Progenitor cell of endocrine pancreas (in vitro differentiated cells): ENCODE measurements at places on chromosomes 11 and 22.

GRCh38 chr11:119195680-119196079 is 10.4 kb downstream of the NHERF4 start:
- no peak for DNase-seq

DNA sequence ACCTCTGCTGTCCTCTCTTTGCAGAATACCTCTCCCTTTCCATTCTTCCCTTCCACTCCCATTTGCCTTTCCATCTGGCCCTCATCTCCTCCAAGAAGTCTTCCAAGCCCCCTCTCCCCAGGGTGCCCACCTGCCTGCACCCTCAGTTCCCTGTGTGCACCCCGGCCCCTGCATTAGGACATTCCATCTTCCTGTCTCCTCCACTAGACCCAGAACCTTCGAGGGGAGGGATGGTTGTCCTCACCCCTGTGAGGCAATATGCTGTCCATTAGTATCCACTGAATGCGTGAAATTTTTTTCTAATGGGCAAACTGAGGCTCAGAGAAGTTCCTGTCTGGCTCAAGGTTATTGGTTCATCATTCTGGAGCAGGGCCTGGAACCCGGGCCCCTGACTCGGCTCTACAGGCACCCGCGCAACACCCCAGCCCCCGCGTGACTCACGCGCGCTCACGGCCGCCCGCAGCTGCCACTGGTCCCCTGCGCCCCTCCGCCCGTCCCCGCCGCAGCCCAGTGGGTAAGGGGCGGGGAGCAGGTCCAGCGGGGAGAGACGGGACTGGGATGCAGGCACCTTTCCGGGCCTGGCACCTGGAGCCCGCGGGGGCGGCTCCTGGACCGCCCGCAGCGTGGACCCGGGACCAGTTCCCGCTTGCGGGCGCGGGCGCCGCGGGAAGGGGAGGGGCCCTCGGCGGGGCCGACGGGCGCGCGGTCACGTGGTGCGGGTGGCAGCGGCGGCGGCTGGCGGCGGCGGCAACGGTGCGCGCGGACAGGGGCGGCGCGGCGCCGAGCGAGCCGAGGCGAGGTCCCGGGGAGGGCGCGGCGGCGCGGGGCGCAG is 7.0 kb downstream of the SEPTIN3 start:
- DNase-seq: peak; percentile 42

- no peak for DNase-seq
Observed at GRCh38 chr11:100883830-100884229, 196.7 kb downstream of the ARHGAP42 start.

DNA sequence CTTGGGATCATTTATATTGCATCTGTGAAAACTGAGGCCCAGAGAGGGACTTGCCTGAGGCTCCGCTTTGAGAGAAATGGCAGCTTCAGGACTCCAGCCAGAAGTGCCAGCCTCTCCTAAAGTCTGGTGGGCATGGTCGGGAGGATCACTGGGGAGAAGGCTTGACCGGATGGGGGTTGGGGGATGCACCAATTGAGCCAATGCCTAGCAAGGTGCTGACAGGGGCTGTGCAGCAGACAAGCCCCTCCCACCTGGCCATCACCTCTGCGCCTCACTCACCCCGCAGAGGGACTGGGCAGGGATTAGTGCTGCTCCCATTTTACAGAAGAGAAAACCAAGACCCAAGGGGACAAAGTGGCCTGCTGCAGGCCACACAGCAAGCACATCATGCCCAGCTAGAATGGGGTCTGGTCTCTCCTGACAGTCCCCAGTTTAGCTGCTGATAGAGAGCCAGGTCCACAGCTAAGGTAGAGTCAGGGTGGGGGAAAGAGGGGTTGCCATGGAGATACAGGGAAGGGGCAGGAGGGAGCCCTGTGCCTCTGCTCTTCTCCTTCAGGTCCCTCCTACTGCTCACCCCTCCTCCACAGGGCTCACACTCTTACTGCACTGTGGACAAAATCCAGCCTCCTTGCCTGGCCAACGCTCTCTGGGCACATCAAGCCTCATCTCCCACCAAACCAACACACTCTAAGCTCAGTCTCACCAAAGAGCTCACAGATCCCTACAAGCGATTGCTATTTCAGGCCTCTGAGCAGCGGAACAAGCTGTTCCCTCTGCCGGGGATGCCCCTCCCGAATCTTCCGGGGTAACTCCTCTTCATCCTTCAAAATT is 29.5 kb downstream of the TEF start:
- DNase-seq: no peak

DNA sequence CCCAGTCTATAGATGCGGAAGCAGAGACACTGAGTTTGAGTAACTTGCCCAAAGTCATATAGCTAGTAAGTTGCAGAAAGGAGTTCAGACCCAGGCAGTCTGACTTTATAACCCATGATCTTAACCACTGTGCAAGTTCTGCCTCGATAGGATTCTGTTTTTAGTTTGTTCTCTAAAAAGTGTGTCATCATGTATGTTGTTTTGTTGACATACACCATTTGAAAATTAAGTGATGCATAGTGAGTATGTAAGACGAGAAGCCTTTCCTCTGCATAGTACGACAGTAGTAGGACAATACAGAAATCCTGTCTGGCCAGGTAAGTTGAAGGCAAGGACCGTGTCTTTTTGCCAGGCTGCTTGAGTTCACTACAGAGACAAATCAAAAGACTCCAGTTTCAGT is 3.3 kb downstream of the ZC3H12C start:
- DNase-seq: no peak

- DNase-seq: no peak
Observed at GRCh38 chr22:37303821-37304274, 21.5 kb downstream of the CYTH4 start.

GRCh38 chr11:24471084-24471483 is 25.8 kb upstream of the LUZP2 start:
- DNase-seq: no peak

GRCh38 chr11:91585035-91585801 is 639.4 kb upstream of the FAT3 start:
- DNase-seq: no peak

GRCh38 chr11:115324581-115325432 is 179.4 kb downstream of the CADM1 start:
- no peak for DNase-seq

DNA sequence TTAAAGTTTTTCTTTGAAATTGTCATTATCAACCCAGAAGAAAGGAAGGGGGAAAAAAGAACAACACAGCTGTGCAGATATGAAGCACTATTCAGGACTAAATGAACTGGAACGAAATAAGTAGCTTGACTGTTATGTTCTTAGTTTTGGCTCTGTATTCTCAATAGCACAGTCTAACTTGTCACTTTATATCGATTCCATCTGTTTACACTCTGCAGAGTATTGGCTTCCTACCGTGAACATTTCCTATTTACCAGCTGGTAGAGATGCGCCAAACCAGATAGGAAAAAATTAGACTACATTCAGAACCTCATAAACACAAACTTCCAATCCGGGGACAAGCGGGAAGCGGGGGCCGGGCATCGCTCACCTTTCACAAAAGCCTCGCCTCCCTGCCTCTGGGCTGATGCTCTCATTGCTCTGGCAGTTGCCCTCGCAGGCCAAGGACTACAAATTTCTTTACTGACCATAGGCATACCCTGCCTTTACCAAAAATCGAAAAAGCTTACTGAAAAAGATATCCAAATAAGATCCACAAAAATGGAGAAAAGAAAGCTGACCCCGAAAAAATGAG is 66.2 kb downstream of the EFCAB6 start:
- no peak for DNase-seq
